ENCODE measurements at places on chromosomes 2 and 18.
A peak's percentile ranks its signal among the peaks of the same experiment; 100 is the strongest.

DNA sequence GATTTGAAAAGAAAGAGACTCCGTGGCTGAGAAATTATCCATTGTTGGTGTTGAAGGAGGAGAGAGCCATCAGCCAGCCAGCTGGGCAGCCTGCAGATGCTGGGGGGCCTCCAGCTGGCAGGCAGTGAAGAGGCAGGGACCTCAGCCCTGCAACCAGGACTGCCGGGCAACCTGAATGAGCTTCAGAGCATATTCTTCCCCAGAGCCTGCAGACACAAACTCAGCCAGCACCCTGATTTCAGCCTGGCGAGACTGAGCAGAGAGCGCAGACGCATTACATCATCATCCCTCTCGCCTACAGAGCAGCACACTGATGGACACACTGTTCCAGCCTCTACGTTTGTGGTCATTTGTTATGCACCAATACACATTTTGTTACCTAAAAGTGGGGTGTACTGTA lies 150.7 kb upstream of the RAB6C start:
- no peak for DNase-seq

DNA sequence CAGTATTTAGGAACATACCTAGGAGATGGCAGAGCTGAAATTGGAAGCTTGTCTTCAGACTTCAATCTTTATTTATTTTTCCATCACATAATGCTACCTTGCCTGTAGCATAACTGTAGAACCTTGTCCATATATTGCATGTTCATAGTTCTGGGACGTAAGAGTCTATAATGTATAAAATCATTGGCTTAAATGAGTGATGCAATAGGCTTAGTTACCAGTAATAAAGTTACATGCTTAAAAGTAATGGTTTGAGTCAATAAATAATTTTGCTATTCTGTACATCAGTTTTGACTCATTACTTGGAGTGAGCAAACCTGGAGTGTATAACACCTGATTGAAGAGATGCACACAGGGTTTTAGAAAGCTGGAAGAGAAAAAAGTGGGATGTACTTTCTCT lies 229.3 kb downstream of the CDCA7 start:
- DNase-seq = no peak

GRCh38 chr18:12288403-12288755 lies 19.7 kb upstream of the TUBB6 start:
- DNase-seq = no peak

DNA sequence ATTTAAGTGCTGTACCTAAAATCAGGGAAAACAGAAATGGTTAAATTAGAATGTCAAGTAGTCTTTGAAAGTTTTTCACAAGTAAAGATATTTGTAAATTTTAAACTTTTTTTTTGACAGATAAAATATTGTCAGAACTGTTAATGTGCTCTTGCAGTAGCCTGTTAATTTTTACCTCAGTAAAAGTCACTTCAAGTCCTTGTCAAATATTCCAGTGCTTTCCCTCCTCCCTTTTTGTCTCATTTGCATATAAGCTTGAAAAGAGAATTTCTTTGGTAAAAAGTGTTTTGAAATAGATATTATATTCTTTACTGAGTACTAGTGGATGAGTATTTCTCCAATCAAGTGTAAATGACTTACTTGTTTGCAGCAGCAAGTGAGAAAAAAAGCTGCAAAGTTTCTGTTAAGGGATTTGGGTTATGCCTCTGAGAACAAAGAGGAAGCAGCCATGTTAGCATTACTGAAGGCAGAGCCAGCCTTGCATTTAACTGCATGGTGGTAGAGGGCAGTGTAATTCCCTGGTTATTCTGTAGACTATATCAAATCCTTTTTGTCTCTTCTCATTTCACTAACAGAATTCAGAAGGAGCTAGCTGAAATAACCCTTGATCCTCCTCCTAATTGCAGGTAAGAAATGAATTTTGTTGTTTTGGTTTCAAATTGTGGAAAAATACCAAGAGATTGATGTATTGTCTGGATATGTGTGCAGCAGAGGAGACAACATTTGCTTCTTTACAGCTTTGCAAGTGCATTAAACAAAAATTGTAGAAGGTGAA lies 3.2 kb downstream of the UBE2E3 start:
- peak; percentile 78 for DNase-seq

DNA sequence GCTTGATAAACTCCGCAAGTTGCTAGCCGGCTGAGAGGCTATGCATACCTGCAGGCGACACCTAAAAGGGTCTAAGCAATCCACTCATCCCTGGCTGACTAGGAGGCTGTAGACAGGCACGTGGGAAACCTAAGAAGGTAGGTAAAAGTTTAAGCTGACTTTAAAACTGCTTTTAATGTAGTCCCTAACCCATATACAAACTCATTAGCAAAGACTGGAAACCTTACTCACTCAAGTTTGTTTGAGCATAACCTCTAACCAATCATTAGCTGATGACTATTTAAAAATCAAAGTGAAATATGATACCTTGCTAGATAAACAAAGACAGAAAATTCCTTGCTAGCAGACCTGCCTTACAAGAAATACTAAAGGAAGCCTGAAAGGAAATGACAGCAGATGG lies 106.4 kb downstream of the EXOC6B start:
- DNase-seq = no peak

- DNase-seq = no peak
Measured at GRCh38 chr2:102057502-102058292, 65.9 kb downstream of the IL1R2 start.

GRCh38 chr2:124250433-124250832 lies 225.3 kb downstream of the CNTNAP5 start:
- DNase-seq = no peak

- no peak for DNase-seq
Measured at GRCh38 chr18:21177822-21178221, 64.2 kb upstream of the GREB1L start.

DNA sequence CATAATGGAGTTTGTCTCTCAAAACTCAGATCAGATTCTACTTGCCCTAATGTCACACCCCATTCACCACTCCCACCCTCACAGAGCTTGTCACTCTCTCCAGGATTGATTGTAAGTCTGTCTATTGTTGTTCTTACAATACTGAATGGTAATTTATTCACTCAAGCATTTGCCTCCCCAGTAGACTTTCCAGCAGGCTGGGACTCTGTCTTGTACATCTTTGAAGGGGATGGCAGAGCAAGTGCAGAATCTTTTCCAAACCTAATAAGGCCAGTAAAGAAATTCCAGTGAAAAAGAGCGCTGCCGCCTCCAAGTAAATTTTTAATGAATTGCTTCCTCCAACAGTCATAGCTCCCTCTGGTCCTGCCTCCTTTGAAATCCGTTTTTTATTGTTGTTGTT lies 56.9 kb downstream of the RBM43 start:
- DNase-seq = no peak

DNA sequence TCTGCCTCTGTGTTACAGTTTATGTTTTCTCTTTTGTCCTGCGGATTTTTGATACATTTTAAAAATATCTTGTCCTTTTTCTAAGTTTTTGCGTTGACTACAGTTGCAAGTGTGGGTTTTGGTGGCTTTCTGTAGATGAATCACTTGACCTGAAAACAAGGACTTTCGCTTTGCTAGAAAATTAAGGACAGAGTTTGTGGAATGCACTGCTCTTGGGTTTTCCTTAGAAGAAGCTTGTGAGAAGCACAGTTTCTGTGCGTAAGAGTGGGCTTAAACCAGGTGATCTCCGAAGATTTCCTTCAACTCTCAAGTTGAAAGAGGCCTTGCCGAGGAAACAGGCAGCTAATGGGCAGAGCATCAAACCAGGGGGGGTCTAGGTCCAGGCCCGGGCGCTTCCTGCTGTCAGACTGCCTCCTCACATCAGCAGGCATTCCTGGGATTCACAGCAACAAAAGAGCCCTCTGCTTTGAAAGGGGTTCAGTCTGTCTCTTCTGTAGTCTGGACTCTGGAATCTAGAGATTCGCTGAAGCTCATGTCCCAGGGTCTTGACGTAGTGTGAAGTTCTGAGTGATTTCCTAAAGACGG lies 17.3 kb downstream of the NCK2 start:
- DNase-seq = no peak

DNA sequence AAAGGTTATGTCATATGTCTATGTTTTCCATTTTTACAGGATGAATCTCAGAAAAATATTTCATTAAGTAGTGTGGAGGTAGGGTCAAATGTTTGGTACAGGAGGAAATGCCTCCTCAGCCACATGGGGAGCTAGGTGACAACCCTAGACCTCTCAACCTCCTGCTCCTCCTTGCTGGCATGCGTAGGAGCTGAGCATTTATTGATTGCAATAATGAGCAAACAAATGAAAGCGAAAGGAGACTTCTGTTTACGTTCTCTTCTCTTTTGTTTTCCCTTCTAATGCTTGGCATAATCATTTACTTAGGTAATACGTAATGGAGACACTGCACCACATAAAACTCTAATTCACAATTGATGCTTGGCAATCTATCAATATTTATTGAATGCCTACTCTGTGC lies 95.1 kb upstream of the CCBE1 start:
- no peak for DNase-seq

- no peak for DNase-seq
Measured at GRCh38 chr2:98944775-98945174, 8.8 kb upstream of the CRACDL start.

DNA sequence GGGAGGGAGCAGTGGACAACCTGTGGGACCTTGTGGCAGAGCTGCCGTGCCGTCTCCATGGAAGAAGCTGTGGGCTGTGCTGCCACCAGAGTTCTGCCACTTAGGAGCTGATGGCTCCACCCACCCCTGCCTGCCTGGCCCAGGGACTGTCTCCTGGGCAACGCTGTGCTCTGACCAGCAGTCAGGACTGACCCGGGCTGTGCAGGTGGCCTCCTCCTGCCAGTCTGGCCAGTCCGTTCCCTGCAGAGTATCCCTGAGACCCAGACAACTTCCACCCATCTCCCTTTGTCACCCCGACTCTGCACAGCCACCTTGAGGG lies 12.8 kb downstream of the ASIC4 start:
- no peak for DNase-seq

DNA sequence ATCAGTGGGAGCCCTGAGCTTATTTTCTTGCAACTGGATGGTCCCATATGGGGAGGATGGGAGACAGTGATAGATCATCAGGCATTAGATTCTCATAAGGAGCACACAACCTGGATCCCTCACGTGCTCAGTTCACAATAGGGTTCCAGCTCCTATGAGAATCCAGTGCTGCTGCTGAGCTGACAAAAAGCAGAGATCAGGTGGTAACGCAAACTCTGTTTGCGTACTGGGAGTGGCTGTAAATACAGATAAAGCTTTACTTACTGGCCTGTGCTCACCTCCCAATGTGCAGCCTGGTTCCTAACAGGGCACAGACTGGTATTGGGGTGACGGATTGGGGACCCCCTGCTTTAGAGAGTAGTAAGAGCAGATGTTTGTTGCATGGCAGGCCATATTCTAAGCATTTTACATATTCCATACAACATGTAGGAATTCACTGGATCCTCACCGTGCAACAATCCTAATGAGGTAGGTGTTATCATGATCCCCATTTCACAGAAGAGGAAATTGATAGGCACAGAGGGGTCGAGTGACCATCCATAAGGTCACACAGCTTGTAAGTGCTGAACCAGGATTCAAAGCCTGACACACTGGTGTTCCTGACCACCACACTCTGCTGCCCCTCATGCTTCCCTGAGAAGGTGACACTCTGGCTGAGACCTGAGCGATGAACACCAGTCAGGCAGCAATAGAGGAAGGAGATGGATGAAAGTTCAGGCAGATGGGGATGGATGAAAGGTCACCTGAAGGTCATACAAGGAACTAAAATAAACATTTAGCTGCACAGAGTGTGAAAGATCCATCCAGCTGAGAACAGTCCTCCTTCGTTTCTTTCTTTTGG lies 15.7 kb upstream of the MAT2A start:
- DNase-seq = no peak

GRCh38 chr2:73176881-73177644 lies 25.3 kb upstream of the NOTO start:
- DNase-seq = peak; percentile 88

GRCh38 chr2:79103214-79103613 lies 15.4 kb upstream of the REG1B start:
- DNase-seq = no peak

- DNase-seq = no peak
Measured at GRCh38 chr2:224849264-224849663, 133.1 kb upstream of the CCDC195 start.

GRCh38 chr2:182248362-182248761 lies 178.5 kb downstream of the PDE1A start:
- DNase-seq = no peak

- peak; percentile 5 for DNase-seq
Measured at GRCh38 chr18:34947711-34948125, 93.5 kb upstream of the MAPRE2 start.

DNA sequence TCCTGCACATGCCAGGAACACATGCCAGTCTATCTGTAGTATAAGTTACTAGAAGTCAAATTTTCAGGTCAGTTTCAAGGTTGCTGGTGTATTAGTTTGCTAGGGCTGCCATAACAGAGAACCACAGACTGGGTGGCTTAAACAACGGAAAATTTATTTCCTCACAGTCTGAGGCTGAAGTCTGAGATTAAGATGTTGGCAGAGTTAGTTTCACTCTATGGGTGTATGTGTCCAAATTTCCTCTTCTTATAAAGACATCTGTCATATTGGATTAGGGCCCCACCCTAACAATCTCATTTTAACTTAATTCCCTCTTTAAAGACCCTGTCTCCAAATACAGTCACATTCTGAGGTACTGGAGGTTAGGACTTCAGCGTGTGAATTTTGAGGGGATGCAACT lies 26.5 kb downstream of the B3GNT7 start:
- no peak for DNase-seq

- no peak for DNase-seq
Measured at GRCh38 chr2:151020411-151020810, 241.3 kb downstream of the RBM43 start.

- no peak for DNase-seq
Measured at GRCh38 chr2:96324721-96325040, 436 bp upstream of the ITPRIPL1 start.
